ENCODE measurements at places on chromosomes 13 and 19. TPM values are rescaled to one million over a fixed set of nuclear protein-coding genes. Genes with fewer than 3 reads are reported as not detected.

The ISOC2 gene
- total RNA-seq = 19.5 TPM

The ZNF534 gene
- total RNA-seq = not detected

The HIPK4 gene
- not detected for total RNA-seq

The TJP3 gene
- total RNA-seq = 5.8 TPM

The MED26 gene
- 18.6 TPM for total RNA-seq

The ZNF790 gene
- 6.5 TPM for total RNA-seq

The CYP2A7 gene
- total RNA-seq = not detected

The FGF22 gene
- total RNA-seq = not detected

The CIRBP gene
- total RNA-seq = 400 TPM

The SPRED3 gene
- total RNA-seq = 1.7 TPM

The CRYL1 gene
- 16.7 TPM for total RNA-seq

The PKN1 gene
- total RNA-seq = 278 TPM

The KLK11 gene
- total RNA-seq = not detected

The ZNF850 gene
- 10.4 TPM for total RNA-seq

The NEK3 gene
- 14.4 TPM for total RNA-seq

Data from activated T-cell treated with anti-CD3 and anti-CD28 coated beads, Interleukin-2, amount 50 U/mL, for 72 hours (primary cell).